Fibroblast of skin of left biceps (primary cell): ENCODE measurements at places on chromosomes 1 and 21.

GRCh38 chr1:182286761-182287160 is 104.8 kb downstream of the GLUL start:
- DNase-seq: no peak

DNA sequence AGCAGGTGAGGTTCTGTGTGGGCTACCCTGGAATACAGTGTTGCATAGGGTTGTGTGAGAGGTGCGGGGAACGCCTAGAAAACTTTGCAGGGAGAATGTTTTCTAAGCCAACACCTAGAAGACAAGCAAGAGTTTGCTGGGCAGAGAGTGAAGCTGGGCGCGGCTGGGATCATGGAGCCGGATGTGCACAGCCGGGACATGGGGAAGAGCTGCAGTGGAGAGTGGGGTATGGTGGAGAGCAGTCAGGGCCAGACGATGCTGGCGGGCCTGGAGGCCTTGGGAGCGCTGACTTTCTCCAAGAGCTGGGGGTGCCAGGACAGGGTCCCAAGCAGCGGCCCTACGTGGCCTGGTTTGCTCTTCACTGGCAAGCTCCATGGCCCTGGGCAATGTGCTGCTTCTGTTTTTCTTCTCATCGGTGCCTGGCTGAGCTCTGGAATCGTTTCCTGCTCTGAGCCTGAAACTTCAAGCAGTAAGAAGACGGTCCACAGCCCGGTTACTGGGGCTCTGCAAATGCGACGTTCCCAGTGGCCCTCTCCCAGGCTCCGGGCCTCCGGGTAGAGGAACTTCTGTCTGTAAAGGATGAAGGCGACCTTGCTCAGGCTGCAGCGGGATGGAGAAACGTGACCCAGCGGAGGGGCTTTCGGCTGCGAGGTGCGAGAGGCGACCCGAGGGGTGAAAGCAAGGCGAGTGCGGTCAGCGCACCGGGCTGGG is 51.9 kb upstream of the CD34 start:
- no peak for DNase-seq

DNA sequence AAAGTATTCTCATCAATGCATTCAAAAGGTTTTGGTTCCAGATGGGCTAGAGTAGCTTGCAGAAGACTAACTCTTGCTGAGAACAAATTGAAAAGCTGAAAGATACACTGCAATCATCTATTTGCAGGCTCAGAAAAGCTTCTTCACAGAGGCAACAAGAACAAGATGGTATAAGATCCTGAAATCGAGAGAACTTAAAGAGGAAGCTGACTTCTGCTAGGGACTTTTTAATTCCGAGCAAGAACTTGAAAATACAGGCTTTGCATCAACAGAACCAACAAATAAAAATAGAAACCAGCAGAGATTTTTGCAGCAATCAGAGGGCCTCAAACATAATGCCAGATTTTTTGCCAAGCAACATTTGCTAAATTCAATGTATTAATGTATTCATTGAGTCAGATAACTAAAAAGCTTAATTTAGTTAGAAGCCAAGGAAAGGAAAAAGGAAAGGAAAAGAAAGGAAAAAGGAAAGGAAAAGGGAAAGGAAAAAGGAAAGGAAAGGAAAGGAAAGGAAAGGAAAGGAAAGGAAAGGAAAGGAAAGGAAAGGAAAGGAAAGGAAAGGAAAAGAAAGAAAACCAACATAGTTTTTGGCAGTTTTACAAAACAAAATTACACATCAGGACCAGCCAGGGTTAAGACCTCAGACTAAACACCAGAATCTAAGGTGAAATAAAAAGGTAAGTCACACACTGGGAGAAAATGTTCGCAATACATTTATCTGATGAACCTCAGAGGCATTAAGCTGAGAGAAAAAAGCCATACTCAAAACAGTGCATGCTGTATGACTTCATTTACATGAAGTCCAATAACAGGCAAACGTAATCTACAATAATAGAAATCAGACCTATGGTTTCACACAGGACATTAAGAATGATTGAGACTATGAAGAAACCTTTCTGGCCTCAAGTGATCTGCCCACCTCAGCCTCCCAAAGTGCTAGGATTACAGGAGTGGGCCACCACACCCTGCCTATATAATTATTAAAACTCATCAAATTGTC is 42.6 kb downstream of the FAF1 start:
- no peak for DNase-seq

DNA sequence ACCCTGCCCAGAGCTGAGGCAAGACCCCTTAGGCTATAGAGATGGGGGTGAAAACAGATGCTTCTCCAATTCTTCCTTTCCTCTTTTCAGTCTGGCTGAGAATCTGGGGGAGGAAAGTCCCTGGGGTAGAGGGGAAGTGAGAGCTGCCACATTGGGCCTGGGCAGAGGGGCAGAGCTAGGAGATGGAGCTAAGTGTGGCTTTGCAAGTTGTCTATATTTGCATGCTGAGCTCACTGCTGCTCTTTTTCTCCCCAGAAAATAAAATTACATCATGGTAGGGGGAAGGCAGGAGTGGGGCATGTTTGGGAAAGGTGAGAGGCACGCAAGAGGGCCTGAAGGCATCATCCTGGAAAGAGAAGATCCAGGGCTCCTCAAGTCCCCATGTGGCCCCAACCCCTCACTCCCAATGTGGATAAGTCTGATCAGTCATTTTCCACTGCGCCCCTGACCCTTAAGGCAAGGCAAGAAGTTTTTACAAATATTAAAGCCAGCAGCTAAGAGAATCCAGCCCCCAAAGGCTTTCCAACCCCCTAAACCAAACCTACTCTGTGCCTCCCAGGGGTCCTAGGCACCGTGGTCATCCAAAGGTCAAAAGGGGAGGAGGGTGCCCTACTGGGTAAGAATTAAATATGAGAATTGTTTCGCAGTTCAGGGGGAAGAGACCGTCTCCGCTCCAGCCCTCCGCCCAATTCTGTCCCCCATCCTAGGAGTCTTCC is 500 bp upstream of the PEA15 start:
- DNase-seq: no peak

DNA sequence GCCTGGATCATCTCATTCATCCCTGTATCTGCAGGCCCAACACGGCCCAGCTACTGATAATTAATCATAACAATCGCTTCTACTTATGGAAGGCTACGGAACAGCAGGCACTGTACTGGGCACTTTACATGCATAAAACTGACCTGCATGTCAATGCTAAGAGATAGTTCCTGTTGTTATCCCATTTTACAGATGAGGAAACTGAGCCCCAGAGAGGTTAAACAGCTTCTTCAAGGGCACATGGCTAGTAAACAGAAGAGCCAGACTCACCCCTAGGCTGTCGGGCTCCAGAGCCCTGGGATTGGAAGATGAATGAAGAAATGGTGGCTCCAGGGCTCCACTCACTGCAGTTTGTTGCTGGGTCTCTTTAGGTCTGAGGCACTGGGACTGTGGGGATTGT is 27.3 kb upstream of the VPS13D start:
- no peak for DNase-seq

- DNase-seq: no peak
Observed at GRCh38 chr1:211352985-211353515, 26.4 kb downstream of the TRAF5 start.

DNA sequence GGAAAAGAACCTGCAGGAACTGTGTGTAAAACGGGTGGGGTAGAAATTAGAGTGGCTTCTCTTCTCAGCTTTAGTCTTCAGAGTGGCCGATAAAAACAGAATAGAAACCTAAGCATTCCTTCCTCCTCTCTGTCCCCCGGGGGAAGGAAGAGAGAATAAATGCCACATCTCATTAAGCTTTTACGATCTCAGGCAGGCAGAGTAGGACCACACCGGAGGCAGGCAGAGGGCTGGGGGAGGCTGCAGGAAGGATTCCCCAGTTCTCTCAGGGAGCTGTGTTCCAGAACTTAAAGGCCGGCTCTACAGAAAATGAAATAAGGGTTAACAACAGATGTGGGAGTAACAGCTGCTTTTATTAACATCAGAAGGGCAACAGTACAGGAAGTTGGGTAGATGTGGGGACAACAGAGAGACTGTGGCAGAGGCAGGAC is 24.5 kb upstream of the MEF2D start:
- DNase-seq: no peak

DNA sequence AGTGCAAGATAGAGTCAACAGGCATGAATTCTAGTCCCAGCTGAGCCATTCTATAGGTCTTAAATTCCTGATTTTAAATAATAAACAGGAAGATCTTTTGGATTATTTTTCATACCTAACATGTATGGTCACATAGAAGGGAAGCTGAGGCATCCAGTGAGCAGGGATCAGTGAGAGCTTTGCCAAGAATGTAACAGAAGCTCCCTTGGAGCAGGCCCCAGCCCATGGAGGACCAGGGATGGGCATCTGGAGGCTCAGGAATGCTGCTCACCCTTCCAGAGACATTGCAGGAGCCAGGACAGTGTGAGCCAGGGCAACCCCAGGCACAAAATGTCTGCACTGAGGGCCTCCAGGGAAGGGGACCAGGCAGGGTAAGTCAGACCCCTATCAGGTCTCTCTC is 54.4 kb upstream of the KCND3 start:
- DNase-seq: no peak

- DNase-seq: no peak
Observed at GRCh38 chr21:33393348-33393747, 9.9 kb upstream of the IFNGR2 start.

GRCh38 chr1:52877554-52877953 is 35.0 kb downstream of the ZYG11A start:
- no peak for DNase-seq

DNA sequence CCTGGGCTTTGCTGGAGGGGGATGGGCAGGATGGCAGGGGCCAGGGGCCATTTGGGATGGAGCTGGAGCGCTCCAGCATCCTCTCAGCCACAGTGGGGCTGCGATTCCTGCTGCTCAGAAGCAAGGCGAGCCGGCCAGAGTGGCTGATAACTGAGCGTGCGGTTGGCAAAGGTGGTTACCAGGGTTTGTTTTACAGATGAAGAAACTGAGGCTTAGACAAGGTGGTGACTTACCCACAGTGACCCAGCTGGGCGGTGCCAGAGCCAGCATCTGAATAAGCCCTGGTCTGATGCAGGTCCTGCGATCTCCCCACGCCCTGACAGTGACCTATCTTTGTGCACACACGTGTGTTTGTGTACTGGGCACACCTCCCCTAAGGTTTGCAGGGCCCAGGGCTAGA is 5.9 kb upstream of the PRXL2B start:
- no peak for DNase-seq

- DNase-seq: no peak
Observed at GRCh38 chr1:36458910-36459309, 5.3 kb downstream of the MRPS15 start.

- DNase-seq: no peak
Observed at GRCh38 chr1:9628541-9629444, 22.7 kb upstream of the PIK3CD start.

GRCh38 chr1:245556057-245556456 is 401.3 kb downstream of the KIF26B start:
- no peak for DNase-seq

DNA sequence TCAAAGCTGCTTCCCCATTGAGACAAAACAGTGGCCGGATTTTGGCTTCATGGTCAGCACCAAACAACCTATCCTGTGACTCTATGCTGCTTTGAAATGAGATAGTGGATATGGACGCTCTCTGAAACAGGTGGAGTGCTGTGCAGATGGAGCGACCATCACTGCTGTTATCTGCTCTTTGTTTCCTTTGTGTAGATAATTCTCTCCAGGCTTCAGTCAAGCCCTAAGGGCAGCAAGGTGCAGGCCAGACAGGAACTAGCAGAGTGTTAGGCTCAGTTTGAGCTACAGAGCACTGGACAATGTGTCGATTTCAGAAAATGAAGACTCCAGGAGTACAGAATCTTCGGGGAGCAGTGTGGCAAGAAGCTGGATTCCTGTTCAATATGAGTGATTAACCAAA is 4.8 kb upstream of the IRF6 start:
- DNase-seq: no peak

DNA sequence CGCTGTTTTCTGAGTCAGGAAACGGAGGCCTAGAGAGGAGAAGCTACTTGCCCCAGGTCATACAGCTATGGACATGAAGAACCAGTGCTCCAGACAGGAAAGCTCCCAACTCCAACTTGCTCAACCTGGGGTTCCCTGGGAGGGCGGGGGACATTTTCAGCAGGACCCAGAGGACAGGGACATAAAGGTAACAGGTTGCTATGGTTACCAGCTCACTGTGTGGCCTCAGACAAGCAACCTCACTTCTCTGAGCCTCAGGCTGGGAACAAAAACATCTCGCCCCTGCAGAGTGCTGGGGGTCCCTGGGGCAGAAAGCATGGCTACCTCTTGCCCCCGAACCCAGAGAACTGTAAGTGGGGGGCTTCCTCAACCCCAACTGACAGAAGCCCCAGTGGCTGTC is 16.1 kb downstream of the FBXO2 start:
- DNase-seq: no peak

GRCh38 chr1:24424207-24424606 is 8.6 kb downstream of the NIPAL3 start:
- DNase-seq: no peak

DNA sequence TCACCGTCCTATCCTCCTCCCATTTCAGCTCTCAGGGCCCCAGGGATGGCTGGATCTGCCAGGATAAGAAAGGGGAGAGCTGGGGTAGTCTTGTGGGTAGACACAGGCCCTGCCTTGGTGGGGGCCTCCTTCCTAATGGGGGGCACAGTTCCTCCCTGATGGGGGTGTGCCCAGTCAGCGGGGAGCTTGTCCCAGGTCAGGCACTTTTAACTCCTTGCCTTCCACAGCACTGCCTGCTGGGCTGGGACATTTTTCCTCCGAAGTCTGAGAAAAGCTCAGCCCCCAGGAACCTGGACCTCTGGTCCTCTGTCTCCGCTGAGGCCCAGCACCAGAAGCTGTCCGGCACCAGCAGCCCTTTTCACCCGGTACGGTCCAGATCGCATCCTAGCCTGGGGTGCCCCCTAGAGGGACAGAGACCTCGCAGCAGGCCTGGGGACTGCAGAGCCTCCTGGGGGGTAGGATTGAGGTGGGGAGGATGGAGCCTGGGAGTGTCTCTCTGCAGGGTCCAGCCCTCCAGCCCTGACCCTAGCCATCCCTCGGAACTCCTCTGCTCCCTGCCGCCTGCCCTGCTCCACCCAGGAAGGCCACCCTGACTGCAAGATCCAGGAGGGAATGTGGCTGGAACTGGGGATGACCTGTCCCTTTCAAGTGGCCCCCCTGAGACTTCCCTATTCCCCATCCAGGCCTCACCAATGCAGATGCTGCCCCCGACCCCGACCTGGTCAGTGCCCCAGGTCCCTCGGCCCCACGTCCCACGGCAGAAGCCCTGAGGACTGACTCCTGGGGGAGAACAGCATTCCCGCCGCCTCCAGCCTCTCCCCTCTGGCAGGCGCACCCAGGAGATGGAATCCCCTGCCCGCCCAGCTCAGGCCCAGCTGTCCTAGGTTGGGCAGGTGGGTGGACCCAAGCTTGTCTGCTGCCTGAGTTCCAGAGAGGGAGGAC is 12.0 kb downstream of the MIIP start:
- DNase-seq: no peak
